Amygdala (tissue), 56 donors: ENCODE measurements at places on chromosomes 6 and 20.

DNA sequence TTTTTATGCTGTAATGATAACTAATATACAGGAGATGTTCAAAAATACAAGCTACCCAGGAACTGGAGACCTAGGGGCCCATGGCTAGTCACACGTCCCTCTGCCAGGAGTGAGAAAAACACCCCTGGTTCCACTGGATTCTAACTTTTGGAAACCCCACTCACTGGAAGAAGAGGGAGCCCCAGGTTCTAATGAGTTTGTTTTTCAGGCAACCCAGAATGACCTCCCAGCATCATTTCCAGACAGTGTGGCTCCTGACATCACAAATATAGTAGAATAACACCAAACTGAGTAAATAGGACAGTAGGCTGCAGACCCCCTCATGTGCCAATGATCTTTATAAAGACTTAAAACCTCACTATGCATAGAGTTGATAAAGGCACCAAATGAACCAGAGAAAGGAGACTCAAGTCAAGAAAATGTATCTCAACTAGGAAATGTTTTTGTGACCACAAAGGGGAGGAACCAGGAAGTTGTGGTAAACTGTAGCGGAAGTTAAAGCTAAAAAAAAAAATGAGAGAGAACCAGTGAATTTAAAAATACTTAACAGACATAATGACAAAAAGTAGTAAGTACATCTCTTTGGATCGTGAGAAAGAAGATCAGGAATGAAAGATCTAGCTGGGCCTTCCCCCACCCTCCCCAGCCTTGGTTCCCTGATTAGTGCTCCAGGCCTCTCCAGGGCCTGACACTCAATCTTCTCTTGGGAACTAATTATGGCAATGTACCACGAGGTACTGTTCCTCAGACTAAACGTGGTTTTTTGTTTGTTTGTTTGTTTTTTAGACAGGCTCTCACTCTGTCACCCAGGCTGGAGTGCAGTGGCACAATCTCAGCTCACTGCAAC, 19.8 kb downstream of the HLA-E start:
- DNase-seq, result no peak

GRCh38 chr20:2829376-2829775, 11.1 kb downstream of the PCED1A start:
- no peak for DNase-seq

- no peak for DNase-seq
Observed at GRCh38 chr6:13813026-13813425, 1.3 kb downstream of the MCUR1 start.

- peak; percentile 5 for DNase-seq
Observed at GRCh38 chr6:136706430-136706829, 85.8 kb downstream of the MAP3K5 start.

GRCh38 chr6:14707276-14707675, 538.6 kb upstream of the JARID2 start:
- DNase-seq, result no peak

- DNase-seq, result peak; percentile 19
Observed at GRCh38 chr6:31122791-31123706, 2.8 kb upstream of the CDSN start.

GRCh38 chr20:57091748-57092111, 174.7 kb downstream of the BMP7 start:
- DNase-seq, result no peak

DNA sequence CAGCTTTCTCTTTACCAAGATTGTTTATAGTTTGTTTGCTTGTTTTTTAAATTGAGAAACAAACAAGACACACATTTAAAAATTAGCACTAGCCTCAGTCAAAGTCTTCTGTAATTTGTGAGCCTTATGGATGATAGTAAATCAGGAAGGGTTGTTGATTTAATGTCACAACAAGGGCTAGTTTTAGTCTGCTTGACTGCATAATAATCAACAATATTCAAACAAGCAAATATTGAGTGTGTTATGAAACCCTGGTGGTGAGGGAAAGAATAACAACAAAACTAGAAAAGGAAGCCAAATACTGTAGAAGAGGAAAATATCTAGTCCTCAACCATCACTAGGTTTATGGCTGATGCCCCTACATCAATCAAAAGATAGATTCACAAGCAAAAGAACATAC, 228.6 kb downstream of the TBC1D7 start:
- DNase-seq, result no peak

GRCh38 chr20:47734870-47735269, 50.4 kb downstream of the SULF2 start:
- DNase-seq, result no peak

- DNase-seq, result no peak
Observed at GRCh38 chr6:36445621-36446020, 2.8 kb downstream of the KCTD20 start.

GRCh38 chr20:7375905-7376304, 564.4 kb downstream of the HAO1 start:
- no peak for DNase-seq

DNA sequence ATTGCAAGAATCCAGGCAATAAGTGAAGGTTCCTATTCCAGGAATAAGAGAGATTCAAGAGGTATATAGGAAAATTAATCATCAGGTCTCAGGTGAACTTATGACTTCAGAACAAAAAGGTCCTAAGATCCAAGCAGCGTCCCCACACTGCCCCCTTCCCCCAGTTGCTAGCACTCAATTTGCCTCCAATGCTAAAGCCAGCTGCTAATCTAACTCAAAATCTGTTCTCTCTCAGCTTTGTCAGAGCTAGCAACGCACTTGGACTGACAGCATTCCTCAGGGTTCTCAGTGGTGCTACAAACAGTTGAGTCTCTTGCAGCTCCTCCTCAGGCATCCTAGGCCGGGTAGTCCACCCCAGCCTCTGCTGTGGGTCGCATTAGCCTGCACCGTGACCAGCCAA, 148.3 kb downstream of the RFX6 start:
- no peak for DNase-seq

GRCh38 chr6:17421406-17421805, 28.0 kb downstream of the CAP2 start:
- DNase-seq, result no peak

- DNase-seq, result no peak
Observed at GRCh38 chr6:126738146-126738545, 380.3 kb upstream of the RSPO3 start.

GRCh38 chr6:30441171-30441570, 48.1 kb upstream of the HLA-E start:
- DNase-seq, result no peak

GRCh38 chr6:20367743-20368485, 33.8 kb upstream of the E2F3 start:
- no peak for DNase-seq

DNA sequence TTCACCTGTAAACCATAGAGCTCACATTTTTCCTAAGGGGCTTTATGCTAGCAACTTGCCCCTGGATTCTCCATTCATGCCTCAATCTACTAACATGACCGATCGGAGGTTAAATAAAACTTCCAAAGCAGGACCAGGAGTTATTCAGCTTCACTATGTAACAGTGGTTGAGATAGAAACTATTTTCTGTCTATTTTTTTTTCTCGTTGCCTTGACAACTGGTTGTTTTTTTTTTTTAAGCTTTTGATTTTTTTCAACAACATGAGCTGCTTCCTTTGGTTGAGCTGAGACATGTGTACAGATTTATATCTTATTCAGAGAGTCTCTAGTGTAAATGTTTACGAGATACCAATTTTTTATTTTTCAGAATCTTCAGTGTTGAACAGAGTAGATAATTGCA, 85.7 kb downstream of the SHLD1 start:
- no peak for DNase-seq

DNA sequence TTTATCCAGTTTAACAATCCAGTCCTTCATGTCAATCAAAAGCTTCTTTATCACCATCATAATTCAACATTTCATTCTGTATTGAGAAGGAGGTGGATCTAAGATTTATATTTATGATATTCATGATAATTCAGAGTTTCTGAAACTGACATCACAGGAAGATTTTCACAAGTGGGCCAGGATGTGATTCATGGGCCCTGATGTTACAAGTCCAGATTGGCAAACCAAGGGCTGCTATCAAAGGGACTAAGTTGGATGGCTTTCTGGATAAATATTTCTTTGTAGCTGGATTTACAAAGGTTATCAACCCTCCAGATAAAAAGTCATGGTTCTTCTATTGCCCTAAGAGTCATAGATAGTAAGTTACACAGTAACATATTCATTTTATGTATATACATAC, 866.5 kb downstream of the KIF16B start:
- no peak for DNase-seq

- DNase-seq, result no peak
Observed at GRCh38 chr20:63310265-63310991, 17.4 kb downstream of the COL20A1 start.

GRCh38 chr6:268394-268935, 23.8 kb upstream of the DUSP22 start:
- DNase-seq, result no peak

- no peak for DNase-seq
Observed at GRCh38 chr6:40569162-40569910, 17.8 kb downstream of the LRFN2 start.

DNA sequence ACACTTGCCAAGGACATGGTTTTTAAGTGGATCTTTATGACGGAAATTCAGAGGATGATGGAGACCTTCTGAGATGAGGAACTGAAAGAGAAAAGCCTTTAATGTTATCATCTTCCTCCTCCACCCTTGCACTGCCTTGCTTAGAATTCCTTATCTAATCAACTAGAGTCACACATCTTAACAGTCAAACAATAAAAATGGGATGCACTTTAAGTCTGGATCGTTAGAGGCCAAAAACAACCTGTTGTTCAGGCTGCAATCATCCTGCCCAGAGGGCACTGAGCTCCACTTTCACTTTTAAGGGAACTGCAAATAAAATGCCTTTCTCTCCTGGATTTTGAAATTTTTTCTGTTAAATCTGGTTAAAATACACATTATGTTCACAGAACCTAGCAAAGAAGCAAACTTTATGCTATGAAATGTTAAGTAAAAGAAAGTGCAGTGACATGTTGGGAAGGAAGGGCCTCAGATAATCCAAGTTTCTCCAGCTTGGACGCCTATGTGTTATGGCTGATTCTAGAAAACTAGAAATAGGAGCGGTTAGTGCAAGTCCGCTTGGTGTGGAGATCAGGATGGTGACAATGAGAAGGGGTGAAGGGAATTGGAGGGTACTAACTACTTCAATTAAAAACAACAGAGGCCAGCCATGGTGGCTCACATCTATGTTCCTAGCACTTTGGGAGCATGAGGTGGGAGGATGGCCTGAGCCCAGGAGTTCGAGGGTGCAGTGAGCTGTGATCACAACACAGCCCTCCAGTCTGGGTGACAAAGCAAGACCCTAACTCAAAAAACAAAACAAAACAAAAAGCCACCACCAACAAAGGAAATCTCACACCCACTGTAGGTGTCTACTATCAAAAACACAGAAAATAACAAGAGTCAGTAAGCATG, 66.4 kb upstream of the KIF13A start:
- no peak for DNase-seq

DNA sequence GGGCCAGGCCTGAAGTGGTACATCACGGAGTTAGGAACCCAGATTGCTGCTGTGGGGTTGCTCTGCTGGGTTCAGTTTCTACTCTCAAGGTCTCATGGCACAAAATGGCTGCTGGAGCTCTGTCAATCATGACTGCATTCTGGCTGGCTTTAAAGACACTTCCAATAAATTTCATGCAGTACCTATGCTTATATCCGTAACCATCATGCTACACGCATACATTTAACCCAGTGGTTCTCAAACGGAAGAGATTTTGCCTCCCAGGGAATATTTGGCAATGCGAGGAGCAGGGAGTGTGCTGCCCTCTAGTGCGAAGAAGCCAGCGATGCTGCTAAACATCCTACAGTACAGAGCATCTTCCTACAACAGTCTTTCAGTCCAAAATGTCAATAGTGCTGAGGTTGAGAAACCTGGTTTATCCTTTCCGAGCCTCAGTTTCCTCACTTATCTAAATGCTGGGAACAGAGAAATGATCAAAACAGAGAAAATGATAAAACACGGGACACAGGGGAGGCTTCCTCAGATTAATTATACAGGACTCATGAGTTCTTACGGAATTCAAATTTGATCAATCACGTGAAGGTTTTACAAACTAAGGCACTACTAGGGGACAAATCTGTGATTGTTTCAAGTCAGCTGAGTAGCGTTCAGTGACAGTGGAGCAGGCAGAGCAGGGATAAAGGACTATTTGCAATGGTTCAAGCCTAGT, 9.6 kb upstream of the SLC2A10 start:
- no peak for DNase-seq

DNA sequence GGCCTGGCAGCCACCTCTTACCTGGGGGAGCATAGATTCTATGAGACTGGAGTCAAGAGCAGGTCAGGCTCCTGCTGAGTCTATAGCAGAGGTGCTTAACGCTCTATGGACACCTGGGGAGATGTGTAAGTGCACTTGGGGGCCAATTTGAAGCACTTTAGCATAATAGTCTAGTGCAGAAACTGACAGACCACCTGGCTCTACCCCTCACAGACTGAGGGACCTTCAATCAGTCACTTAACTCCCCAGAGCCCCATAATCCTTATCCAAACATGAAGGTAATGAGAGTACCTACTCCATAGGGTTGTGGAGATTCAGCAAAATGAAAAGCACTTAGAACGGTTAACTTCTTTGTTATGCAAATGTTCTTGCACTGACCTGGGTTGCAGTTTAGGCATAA, 87.3 kb upstream of the SLC22A16 start:
- no peak for DNase-seq

DNA sequence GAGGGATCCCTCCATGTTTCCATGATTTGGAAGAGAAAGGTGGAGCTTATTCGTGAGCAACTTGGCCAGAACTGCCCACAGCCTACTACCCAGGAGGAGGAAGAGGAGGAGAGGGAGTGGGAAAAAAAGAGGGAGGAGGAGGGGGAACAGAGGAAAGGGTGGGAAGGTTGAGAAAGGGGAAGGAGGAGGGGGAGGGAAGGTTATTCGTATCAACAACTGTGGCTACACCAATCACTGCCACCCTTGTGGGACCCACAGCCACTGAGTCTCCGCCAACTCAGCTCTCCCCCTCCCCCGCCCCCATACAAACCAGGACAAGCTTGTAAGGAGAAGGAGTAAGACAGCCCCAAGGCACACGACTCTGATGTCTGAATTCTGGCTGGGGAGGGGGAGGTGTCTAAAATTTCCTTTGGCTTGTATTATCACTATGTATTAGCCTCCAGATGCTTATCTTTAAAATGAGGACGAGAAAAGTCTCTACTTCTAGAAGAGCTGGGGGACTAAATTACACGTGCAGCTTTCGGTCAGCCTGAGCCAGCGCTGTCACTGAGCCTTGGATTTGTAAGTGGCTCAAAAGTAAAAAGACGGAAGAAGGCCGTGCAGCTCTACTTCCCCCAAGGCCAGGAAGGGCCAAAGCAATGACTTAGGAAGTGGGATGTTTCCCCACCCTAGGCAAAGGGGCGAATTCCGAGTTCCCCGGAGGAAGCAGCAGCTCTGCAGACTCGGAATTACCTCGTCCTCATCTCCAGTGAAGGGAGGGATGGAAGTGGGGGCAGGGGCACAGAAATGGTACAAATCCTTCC, 1.0 kb downstream of the FKBP1A start:
- DNase-seq, result no peak

DNA sequence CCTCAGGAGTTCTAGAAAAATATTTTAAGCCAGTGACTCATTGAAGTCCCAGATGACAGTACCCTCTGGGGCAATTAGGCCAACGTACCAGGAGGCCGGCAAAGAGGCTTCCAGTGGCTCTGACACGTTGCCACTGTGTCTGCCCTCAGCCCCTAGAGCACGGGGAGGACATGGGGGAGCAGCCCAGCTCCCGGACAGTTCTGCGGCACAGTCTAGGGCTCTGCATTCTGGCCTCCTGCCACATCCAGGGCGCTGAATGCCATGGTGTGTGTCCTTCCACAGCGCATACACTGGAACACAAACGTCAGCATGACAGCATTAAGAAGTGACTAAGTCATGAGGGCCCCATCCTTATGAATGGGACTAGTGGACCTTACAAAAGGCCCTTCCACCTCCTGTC, 156.2 kb downstream of the RNASET2 start:
- DNase-seq, result no peak
